H9 (cell line): ENCODE measurements at places on chromosomes 13 and 19.

DNA sequence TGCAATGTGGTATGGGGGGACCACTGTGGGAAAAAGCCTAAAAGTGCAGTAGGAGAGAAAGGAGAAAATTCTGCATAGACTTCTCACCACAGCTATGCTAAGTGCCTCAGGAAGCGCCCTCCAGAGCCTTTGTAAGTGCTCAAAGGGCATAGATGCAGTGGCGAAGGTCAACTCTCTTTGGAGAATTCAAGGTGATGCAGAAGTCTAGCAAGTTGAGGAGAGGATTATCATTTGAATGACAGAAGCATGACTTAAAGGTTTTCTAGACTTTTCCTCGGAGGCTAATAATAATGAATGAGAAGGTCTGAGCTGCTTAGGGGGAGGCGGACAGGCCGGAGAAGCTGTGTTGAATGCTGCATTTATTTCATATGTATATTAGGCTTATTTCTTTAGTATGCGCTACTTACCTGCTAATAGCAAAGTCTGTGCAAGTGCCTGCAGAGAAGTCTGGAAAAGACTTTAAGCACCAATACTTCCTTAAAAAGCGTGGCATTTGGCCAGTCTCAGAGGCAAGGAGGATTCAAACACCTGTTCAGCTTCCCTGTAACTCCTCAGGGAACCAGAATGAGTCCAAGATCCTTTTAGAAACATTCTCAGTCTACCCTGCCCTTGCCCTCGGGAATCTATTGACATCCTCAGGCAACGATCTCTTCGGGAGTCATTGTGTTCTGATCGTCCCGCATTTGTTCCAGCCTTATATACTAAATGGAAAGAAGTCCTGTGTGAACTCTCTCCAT lies 56.2 kb downstream of the FLT1 start:
- peak; percentile 74 for DNase-seq

DNA sequence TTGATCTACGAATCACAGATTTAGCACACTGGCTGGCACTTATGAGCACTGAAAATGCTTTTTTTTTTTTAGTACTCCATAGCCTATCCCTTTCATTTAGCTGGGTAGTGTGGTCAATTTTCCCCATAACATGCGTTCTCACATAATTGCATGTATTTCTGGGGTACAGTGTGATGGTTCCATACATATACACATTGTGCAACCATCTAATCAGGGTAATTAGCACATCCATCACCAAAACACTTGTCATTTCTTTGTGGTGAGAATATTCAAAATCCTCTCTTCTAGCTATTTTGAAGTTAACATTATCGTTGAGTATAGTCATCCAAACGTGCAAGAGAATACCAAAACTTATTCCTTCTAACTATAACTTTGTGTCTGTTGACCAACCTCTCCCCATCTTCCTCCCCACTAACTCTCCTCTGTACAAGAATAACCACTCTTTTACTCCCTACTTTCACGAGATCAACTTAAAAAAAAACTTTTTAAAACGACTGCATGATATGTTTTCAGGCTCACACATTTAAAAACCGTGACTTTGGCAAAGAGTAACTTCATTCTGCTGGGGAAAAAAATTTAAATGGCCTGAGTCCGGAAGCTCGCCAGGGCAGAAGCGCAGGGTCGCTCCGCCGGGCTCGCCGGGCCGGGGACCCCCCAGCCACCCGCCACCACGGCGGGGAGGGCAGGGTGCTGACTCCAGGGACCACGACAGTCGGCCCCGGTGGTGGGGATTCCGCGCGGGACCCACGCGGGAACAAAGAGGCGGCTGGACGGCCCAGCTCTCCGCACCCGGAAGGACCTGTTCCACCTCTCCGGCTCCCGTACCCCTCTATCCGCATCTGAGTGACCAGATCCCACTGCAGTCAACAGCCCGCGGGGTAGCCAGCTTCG lies 868 bp upstream of the UBAC2 start:
- DNase-seq: no peak

DNA sequence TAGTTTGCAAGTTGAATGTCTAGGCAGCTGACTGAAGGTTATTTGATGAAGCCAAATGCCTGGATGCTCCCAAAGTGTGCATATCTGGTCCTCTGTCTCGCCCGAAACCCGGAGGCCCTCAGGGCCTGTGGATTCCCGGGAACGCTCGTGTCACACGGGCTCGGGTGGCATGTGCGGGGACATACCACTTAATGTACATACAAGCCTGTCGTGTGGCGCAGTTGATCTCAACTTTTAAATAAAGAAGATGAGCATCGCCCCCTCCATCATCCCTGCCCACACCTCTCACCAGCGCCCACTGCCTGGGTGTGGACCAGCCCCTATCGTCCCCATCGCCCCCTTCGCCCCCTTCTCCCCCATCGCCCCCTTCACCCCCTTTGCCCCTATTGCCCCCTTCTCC lies 33.9 kb downstream of the ATP11A start:
- no peak for DNase-seq

DNA sequence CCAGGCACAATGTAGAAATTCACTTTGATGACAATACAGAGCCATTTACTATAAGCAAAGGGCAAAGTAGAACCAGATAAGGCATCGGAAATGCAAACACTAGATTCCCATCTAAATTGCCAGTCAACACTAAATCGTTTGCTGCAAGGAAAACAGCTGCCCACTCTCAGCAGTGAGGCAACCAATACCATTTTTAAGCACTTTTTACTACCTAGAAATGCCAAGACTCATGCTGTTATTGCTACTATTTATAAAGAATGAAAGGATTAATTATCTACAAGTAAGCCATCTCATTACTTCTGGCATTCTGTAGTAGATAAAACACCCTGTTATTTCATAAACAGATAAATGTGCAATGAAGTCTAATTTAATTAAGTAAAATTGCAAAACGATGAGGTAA lies 422.0 kb downstream of the FGF14 start:
- no peak for DNase-seq

DNA sequence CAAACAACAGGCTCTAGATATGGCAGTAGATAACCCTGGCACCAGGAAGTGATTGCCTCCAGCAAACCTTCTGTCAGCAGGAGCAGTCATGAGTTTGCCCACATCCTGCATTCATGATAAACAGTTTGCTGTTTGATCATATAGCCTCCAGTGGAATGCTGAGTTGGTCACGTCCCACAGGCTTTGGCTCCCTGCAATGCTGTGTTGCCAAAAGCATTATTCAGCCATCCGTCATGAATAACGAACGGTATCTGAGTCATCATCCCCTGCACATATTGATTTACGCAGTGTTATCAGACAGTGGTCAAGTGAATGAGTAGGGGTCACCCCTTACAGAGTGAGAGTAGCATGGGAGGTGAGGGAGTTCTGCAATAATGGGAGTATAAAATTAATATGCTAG lies 21.9 kb upstream of the ZNF432 start:
- no peak for DNase-seq

DNA sequence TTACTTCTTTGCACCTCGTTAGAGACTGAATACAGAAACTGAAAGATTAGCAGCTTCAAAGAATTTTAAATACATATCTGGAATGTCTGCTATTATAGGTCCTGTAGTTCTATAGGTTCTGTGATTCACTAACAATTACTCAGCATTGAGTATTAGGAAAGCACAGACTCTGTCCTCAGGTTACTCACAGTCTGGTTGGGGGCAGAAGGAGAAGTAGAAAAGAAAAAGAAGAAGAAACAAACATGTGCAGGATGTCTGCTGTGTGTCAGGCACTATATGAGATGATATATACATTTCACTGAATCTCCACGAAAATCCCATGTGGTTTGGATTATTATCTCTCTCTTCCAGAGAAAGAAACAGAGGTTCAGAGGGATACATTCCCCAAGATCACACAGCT lies 40.1 kb downstream of the SERTM1 start:
- DNase-seq: no peak

DNA sequence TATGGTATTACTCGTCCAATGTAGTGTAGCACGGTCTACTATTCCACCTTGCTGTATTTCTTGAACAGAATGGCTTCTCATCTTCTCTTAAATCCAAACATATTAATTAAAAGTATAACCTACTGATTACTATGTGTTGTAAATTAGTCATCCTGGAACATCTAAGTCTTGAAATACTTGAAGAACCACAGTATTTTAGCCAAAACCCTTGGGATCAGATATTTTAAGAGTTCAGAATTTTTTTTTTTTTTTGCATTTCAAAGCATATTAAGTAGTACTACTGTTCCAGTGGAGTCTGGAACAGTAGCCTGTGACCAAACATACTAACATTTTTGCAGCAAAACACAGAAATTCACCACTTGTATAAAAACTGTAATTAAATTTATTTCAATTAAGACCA lies 30.1 kb downstream of the ZC3H13 start:
- DNase-seq: no peak

DNA sequence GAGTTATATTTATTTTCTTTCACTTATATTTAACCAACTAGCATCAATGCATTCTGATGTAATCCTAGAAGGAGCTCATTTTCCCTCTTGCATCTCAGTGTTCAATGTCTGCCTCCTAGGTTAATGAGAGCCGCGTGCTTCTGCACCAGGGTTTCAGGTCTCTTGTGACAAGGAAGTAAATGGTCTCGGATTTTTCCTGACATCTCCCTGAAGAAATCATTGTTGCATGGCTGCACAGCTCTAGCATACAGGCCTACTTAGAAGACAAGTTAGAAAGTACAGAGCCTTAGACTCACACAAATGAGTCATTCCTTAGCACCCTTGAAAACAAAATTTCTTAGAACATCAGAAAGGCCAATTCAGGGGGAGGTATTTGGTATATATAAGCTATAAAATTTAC lies 57.2 kb upstream of the KLF12 start:
- no peak for DNase-seq

DNA sequence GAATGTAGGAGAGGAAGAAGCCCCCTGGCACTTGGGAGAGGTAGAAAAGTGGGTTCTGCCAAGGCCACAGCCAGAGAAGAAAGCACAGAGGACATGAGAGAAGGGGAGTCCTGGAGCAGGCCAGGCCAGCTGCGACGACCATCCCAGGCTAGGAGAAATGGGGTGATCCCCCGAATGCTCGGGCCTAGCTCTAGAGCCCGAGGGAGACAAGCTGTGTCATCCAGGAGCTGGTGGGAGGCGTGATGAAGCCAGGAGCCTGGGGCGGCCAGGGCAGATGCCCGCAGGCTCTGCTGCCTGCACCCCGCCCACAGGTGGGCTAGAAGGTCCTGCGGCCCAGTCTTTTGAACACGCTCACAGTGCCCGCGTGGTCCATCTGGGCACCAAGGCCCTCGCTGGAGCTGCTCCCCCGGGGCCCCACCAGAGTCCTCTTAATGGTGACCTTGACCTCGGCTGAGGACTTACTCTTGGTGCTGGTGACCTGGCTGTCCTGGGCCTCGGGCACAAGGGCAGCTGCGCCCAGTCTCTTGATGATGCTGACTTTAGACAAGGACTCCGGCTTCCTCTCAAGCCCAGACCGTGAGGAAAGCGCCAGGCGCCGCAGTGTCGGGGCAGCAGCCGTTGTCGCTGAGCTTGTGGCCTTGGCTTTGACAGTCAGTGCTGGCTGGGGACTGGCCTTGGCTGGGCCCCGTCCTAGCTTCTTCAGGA lies 26.5 kb downstream of the C19orf47 start:
- no peak for DNase-seq

- no peak for DNase-seq
Observed at GRCh38 chr13:44040070-44040817, 160.5 kb downstream of the LACC1 start.

GRCh38 chr13:100423375-100423774 lies 165.2 kb downstream of the GGACT start:
- DNase-seq: no peak

GRCh38 chr13:85286081-85286480 lies 513.1 kb downstream of the SLITRK6 start:
- DNase-seq: no peak

DNA sequence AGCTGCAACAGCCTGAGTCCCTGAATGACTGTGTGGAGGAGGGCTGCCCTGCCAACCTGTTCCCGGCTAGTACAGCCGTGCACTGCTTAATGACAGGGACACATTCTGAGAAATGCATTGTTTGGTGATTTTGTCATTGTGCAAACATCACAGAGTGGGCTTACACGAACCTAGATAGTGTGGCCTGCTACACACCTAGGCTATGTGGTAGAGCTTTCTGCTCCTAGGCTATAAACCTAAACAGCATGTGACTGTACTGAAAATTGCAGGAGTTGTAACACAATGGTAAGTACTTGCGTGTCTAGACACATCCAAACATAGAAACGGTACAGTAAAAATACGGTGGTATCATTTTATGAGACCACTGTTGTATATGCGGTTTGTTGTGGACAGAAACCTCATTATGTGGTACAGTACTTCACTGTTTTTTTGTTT lies 35.0 kb downstream of the VASP start:
- no peak for DNase-seq

GRCh38 chr13:90800082-90800746 lies 547.3 kb upstream of the MIR17HG start:
- no peak for DNase-seq
